ENCODE measurements at places on chromosomes 12 and 14.

DNA sequence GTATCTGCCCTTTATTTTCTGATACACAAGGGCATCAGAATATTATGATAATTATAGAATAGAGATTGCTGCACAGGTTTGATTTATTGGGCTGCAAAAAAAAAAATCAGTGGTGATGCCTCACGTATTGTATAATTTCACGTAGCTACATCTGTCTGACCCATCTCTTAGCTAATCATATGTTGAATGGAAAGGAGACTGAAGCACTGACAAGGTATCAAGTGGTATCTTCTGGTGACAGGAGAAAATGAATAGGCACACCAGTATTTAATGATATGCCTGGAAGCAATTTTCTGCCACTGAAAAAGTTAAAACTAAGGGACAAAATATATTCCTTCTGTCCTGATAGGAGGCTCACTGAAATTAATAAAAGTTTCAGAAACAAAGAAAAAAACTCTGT is 837.2 kb upstream of the FBXO33 start:
- no peak for DNase-seq

DNA sequence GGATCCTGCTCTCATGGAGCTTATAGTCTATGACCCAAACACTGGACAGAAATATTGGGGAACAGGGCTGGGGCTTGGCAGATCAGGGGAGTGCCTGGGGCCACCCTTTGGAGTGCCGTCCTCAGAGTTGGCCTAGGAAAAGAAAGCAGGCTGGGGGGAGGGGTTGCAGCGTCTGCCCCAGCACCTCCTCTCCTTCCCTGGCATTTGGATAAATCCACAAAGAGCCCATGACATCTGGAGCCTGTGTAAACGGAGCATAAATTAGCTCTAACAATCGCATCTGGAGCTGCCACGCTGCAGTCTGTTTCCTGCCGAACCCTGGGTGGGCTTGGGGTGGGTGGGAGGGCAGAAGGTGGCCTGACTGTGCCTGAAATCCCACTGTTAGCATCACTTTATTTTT is 63.8 kb downstream of the MVK start:
- no peak for DNase-seq

GRCh38 chr14:53062856-53063255 is 90.3 kb downstream of the DDHD1 start:
- DNase-seq, result no peak

DNA sequence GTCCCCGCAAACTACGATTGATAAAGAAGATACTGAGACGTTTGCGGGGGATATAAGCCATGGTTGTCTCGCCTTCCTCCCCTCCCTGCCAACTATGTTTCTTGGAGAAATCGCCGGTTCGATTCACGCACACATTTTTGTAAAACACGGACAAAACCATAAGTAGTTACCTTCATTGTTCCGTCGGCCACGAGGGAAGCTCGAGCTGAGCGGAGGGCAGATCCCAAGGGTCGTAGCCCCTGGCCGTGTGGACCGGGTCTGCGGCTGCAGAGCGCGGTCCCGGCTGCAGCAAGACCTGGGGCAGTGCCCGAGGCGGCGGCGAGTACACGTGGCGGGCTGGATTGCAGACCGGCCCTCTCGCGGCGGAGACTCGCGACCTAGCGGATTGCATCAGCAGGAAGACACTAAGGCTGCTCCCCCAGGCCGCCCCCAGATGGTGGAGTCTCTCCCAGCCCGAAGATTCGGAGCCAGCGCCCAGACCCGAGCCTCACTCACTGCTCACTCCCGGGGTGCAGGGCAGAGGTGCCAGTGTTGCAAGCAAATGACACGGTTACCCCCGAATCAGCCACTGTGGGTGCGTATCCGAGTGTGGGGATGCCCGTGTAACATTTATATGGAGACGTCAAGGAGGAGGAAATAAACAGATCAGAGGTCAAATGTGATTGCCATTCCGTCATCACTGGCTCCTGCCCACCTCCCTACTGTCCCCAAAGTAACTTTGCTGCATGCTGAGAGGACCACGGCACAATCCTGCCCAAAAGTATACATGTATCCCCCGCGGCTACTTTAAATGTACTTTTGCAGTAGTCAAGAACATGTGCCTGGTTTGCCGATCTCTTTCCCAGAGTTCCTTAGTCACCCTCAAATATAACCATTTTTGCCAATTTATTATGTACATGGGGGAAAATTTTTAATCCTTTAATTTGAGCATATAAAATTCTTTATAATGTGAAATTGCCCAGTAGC is at the start of gene BCAT1:
Gene BCAT1 (minus strand): TSS at position 345 of the 966 bp plus-strand sequence. CDS start 169 bp downstream, at position 176.
- DNase-seq, result peak; percentile 34

DNA sequence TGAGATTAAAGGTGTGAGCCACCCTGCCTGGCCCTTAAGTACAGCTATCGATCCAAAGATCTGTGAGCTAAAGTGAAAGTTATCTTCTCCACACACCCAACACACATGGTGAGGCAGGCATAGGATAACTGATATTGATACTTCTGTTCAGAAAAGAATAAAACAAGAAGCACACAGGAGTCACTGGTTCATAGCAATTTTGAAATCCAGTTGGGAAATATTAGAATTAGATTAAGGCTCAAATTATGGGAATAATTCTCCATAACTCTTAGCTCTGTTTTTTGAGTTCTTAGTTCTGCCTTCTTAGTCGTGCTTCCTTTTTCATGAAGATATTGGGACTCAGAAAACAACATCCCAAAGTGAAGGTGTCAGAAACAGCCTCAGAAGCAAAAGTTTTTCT is 186.0 kb upstream of the PLXNC1 start:
- DNase-seq, result no peak

GRCh38 chr12:111046896-111047295 is 126.5 kb upstream of the MYL2 start:
- no peak for DNase-seq

DNA sequence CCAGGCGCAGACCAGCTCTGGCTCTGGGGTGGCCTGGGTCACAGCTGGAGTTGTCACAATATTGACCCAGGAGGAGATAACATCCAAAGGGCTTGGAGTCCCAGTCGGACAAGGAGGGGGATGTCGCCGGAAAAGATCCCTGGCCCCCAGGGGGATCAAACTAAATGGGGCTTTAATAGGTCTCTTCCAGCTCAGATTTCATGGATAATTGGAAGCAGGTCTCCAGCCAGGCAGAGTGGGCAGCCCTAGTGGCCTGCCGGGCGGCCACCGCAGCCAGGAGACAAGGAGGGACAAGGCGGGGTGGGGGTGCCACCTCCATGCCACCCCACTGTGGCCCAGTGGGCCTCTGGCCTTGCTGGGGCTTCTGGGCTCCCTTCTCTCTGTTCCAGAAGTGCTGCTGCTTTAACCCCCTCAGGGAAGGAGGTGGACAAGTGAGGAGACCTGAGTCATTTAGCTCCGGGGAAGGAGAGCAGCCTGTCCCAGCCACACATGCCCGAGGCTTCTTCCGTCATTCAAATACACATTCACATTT is 23.1 kb upstream of the PGF start:
- no peak for DNase-seq

DNA sequence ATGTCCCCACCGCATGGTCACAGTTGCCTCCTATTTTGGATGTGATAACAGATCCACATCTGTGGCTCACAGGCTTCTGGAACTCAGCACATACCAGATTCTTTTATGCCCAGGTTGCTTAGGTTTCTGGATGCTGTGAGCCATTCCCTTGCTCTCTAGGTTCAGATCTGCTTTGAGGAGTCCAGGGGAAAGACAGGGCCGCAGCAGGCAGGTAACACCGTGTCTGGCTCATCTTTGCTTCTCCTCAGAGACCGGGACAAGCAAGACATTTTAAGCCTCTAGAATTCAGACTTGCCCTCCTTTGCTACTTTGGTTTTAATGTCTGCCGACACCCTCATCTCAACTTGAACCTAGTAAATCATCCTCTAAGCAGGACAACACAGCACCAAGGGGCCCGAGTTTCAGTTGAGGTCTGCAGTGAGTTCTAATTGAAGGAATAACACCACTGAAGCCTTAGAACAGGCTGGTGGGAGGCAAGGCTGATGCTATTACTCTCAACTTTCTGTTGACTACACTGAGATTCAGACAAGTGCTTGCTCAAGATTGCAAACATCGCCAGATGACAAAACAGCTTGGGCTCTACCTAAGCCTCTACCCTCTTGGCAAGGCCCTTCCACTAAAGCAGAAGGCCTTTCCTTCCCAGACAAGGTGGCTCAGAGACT is 55.3 kb downstream of the MDM2 start:
- DNase-seq, result no peak

DNA sequence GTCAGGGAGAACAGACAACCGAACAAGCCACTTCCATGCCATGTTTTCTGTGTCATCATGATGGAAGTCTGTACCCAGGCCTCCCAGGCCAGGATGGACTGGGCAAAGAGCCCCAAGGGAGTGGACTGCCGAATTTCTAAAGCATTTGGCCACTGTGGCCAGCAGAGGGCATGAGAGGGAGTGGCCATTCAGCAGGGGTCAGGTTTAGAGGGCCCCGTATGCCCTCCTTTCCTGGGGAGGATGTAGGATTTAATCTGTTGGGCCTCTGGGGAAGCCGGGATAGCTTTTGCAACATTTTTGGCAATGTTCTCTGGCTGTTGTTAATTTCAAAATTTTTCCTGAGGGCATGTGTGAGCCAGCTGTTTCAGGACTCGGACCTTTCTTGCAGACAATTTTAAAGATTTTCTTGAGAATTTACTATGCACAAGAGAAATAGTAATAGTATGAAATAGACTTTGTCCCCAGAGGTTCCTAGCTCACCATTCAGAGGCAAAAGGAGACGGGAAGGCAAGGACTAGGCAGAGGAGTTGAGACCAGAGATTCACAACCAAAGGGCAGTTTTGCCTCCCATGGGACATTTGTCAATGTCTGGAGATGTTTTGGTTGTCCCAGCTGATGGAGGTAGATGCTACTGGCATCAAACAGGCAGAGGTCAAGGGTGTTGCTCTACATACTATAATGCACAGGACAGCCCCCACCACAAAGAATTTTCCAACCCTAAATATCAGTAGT is 18.0 kb downstream of the ACACB start:
- no peak for DNase-seq

DNA sequence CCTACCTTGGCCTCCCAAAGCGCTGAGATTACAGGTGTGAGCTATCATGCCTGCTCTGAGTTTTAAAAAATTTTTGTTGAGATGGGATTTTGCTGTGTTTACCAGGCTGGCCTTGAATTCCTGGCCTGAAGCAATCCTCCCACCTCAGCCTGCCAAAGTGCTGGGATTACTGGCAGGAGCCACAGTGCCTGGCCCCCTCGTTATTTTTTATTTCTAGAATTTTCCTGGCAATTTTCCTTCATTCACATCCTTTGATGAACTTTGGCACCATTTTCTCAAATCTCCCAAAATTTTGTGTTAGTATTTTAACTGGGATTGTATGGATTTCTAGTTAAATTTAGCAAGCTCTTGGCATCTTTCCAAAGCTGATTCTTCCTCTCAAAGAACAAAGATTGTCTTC is 24.6 kb upstream of the SCARB1 start:
- DNase-seq, result no peak

DNA sequence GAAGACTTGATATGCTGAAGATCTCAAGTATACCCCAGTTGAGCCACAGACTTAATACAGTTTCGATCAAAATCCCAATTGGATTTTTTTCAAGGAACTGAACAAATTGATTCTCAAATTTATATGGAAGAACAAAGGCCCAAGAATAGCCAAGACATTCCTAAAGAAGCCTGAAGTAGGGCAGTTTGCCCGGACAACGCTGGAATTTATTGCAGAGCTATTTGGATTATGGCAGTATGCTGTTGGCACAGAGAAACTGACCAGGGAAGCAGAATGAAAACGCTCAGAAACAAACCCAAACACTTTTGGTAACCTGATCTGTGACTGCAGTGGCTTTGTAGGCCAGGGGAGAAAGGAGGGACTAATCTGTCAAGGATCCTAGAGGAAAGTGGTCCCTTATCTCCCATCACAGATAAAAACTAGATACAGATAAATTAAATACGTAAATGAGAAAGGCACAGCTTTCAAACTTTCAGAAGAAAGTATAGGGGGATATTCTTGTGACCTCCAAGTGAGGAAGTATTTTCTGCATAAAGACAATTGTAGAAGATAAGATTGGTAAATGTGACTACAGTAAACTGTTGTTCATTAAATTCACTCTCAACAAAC is 35.9 kb upstream of the GSC start:
- no peak for DNase-seq

DNA sequence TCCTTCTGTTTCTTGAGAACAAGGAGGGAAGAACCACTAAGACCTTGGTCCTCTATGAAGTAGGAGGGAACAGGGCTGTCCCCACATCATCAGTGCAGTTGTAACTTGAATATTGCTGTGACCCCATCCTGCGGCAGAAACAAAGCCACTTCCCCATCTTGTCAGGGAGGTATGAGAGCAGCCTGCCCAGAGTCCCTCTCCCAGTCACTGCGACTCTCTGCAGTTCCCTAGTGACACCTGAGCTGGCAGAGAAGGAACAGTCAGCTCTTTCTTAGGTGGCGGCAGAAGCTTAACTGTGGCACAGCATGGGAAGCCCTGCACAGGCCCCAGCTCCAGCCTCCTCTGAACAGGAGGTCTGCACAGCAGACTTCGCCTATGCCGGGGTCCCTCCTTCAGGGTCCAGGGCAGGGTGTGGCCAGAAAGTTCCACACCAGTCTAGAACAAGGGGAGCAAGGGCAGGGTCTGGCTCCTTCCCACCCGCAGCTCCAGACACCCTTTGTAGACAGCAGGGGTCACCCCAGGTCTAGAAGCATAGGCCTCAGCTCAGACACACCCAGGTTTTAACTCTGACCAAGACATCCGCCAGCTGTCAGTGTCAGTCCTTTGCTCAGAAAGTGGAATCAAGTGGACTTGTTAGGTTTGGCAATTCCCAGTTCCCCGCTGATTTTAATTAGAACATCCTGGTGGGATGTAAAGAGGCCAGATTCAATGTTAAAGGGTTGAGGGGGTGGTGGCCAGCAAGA is 36.8 kb downstream of the DEGS2 start:
- no peak for DNase-seq

DNA sequence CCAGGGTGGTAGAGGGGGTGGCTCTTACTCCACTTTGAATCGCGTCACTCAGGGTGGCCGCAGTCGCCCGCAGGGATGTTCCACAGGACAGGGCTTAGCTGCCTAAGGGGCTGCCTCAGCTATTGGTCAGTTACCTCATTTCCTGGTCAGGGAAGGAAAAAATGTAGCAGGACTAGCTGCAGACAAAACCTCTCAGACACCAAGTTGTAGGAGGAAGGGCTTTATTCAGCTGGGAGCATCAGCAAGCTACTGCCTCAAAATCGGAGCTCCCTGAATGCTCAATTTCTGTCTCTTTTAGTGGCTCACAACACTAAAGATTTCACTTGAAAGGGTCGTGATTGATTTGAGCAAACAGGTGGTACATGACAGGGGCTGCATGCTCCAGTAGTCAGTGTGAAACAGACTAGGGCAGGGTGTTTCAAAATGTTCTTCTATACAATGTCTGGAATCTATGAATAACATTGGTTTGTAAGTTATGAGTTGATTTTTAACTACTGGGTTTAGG is 6.4 kb upstream of the CLEC6A start:
- DNase-seq, result no peak

- DNase-seq, result no peak
Observed at GRCh38 chr14:71460091-71460490, 472.1 kb upstream of the RGS6 start.

GRCh38 chr14:55102141-55102621 is 26.9 kb upstream of the LGALS3 start:
- DNase-seq, result no peak

GRCh38 chr12:39173726-39174125 is 268.3 kb upstream of the CPNE8 start:
- no peak for DNase-seq

All from stimulated activated naive CD4-positive, alpha-beta T cell (primary cell).